ENCODE measurements at places on chromosomes 3 and 15.

- no peak for DNase-seq
Measured at GRCh38 chr3:183369117-183369516, 59.3 kb downstream of the MCF2L2 start.

GRCh38 chr15:70545526-70545925 lies 217.8 kb downstream of the UACA start:
- DNase-seq, result no peak

DNA sequence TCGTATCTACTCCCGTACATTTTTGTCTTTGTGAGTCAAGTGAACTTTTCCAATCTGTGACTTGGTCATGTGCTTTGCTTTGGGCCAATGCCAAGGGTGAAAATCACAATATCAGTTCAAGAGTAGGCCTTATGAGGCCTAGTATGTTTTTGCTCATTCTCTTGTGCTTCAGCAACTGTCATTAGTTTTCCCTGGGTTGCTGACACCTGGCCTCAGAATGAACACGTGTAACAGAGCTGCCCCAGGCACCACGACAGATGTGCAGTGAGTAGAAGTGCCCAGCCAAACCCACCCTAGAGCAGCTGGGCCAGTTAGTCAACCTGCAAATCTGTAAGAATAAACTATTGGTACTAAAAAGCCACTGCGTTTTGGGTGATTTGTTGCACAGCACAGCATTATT lies 460.3 kb upstream of the WNT5A start:
- DNase-seq, result peak; percentile 86

- DNase-seq, result no peak
Measured at GRCh38 chr3:107441617-107442016, 64.4 kb downstream of the CCDC54 start.

GRCh38 chr15:65338823-65339222 lies 34.3 kb downstream of the RNU5B-1 start:
- DNase-seq, result peak; percentile 69

DNA sequence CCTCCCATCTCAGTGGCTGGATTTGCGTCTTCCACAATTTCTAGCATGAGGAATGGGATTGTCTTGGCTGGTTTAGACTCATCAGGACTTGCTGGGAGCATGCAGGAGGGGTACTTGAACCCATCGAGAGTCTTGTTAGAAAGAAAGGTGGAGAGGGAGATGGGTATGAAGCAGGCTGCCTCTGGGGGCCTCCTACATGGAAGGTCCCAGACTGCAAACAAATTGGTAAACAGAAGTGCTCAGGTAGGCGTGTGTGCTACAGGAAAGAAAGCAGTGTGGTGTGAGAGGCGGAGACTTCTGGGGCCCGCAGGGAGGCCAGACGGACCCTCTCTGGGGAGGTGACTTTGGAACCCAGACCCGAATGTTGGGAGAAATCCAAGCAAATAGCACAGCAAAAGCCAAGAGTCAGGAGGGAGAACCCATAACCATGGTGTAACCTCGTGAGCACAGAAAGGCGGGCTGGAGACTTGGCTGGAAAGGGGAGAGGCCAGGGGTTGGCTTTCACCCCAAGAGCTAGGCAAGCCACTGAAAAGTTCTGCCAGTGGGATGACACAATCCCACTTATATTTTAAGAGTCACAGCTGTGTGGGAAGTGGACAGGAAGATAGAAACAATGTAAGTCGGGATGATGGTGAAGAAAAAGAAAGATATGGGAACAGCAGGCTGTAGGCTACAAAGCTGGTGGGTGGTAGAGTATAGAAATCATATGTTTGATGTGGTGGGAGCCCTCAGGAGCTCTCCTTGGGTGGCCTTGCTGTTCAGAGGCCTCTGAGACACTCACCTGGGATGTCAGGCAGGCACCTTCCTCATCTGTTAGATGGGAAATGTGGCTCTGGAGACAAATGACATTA lies 130.1 kb upstream of the PRR20G start:
- DNase-seq, result no peak

- no peak for DNase-seq
Measured at GRCh38 chr3:127777332-127777731, 45.0 kb downstream of the MGLL start.

DNA sequence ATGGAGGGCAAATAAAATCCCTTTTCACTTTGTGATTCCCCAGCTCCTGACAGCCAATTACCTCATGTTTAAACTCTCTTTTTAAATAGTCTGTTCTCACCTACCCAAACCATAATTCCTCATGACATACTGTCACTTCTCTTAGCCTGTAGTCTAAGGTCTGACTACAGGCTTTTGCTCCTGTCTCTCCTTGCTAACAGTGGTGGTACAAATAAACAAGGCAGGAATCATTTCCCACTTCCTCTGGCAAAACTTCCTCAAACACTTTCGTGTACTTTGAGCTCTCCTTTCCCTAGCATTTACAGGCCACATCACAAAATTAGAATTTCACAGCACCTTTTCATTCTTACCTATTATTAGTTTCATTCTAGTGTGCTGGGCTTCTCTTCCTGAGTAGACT lies 51.8 kb downstream of the ATP8B4 start:
- no peak for DNase-seq

- DNase-seq, result no peak
Measured at GRCh38 chr3:15892311-15893227, 94.8 kb upstream of the ANKRD28 start.
